ENCODE measurements at places on chromosomes 4 and X.

- DNase-seq, result no peak
These were observed 195.6 kb downstream of the GPC3 start for GRCh38 chrX:133789829-133790228.

DNA sequence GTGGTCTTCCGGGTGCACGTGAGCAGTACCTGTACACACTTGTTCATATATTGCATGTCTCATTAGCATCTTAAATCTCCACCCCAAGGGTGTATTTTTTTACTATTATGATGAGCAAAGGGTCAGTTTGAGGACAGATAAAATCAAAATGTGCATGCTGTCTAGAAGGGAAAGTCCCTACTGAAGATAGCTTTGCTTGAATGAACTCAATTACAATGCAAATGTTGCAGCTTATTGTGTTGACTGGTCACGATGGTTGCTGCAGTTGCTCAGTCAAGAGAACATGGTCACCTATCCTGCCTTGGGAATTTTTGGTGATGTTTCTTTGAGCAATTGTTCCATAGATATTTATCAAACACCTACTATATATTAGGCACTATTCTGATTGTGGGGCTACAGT is 103.8 kb upstream of the MID1IP1 start:
- no peak for DNase-seq

- no peak for DNase-seq
These were observed 451.5 kb upstream of the FAM241A start for GRCh38 chr4:111693758-111694157.

GRCh38 chr4:119730671-119730950 is 102.0 kb upstream of the PDE5A start:
- no peak for DNase-seq

DNA sequence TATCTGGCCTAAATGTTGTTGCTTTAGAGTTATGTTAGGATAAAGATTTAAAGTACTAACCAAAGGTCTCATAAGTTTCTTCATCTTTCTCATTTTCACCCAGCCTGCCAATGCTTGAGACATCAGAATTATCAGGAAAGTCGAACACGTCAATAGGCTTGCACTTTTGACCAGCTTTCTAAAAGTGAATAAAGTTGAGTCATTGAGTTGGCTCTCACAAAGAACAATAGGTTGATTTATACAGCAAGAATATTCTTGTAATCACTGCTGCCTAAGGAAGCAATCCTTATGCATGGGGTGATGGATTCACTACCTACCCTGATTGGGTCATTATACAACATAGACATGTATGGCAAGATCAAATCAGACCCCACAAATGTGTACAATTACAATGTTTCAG is 5.0 kb downstream of the CENPU start:
- no peak for DNase-seq

- no peak for DNase-seq
These were observed 68.6 kb downstream of the ANOS1 start for GRCh38 chrX:8663325-8663724.

DNA sequence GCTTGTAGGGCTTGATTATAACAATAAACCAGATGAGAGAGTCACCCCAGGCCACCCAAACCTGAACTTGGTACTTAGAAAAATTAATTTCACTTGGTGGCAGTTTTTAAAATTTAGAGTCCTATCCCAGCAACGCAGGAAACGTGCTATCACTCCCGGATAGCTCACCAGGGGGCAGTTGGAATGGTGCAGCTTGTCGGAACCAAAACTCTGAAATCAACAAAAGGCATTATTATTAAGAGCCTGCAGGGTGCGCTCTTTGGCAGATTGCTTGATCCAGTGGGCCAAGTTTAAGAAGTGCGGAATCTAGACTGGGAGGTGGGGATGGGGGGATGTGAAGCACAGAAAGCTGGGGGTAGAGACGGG is 2.4 kb downstream of the FRAS1 start:
- peak; percentile 44 for DNase-seq

DNA sequence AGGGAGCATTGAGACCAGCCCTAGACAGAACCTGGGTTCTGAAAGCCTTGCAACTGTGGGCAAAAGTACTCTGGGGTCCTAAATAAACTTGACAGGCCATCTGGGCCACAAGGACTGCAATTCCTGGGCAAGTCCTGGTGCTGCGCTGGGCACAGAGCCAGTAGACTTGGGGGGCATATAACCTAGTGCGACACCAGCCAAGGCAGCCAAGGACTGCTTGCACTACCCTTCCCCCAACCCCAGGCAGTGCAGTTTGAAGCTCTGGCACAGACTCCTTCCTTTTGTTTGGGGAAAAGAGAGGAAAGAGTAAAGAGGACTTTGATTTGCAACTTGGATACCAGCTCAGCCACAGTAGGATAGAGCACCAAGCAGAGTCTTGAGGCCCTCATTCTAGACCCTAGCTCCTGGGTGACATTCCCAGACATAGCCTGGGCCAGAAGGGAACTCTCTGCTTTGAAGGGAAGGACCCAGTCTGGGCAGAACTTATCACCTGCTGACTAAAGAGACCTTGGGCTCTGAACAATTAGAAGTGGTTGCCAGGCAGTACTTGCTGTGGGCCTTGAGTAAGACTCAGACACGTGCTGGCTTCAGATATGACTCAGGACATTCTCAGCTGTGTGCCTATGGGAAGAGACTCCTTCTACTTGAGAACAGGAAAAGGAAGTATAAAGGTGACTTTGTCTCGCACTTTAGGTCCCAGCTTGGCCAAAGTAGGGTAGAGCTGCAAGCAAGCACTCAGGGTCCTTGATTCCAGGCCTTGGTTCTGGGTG is 522.8 kb downstream of the GLUD2 start:
- DNase-seq, result no peak

DNA sequence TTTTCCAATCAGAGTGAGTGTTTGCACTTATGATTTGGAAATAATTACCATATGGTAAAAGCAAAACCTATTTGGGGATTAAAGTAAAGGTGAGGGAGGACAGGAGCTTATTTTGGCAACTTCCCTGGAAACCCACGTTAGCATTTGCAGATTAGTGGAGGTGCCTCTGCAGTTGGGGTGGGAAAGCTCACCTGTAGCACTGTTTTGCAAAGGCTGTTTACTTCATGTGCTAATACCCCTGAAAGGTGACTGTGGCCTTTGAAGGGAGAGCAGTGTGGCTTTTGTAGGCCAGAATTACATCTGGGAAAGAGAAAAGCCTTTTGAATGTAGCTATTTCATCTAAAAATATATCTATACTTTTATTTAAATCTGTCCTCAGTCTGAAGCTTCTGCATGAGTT is 9.4 kb downstream of the SUPT20HL1 start:
- no peak for DNase-seq

DNA sequence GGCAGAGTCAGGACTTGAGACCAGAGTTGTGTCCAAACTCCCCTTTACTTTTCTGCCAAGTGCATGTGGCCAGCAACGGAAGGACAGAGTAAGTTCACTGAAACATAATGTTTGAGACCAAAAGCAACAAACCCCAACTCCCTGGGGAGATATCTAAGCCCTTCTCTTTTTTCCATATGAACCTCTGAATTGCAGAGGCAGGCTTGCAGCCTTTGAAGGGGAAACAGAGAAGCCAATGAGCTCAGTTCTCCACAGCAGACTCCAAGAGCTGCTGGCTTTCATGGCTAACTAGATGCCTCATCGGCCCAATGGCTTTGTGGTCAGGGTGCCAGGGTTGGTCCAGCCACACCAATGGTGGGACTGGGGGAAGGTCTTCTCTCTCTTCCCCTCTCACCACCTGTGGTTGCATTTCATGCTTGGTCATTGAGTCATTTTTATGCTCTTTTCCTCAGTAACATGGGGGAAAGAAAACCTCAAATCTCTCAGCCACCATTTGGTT is 34.0 kb downstream of the STARD8 start:
- no peak for DNase-seq

DNA sequence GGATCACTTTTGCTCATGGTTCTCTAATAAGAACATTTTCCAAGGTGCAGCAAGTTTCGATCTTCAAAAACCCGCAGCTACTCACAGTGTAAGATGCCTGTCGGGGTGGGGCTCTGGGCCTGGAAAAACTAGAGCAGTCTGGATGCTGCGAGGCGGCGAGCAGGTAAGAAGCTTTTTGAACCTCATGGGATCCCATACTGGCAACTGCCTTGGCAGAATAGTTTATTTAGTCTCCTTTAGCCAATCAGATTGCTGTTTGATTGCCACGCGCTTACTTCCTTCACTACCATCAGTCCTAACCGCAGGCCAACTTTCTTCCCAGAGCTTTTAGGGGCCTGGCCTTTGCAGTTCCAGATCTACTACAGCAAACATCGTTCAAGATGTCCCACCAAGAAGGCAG is 61.3 kb upstream of the MAGEB10 start:
- DNase-seq, result no peak

DNA sequence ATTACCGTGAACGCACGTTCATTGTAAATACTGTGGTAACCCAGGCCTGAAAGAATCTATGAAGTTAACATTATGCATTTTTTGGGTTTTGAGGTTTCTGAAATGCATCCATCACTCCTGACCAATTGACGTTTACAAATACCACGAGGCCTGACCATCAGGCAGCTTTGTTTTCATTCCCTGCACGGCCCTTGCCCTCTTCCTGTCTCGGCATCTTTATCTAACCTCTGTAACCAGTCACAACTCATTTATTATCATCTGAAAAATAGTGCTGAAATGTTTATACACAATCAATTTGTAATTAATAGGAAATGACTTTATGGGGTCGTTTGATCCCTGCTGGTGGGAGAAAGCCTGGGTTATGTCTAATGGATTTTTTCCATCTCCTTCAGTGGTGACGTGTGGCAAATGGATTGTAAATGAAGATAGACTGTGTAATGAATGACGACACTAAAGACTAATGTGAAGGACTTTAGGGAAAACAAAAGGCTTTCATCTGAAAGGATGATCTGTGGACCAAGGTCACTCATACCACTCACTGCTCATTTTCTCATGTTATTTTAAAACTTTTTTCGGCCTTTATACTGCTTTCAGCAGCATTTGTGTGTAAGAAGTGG is 102.7 kb upstream of the SORBS2 start:
- no peak for DNase-seq

DNA sequence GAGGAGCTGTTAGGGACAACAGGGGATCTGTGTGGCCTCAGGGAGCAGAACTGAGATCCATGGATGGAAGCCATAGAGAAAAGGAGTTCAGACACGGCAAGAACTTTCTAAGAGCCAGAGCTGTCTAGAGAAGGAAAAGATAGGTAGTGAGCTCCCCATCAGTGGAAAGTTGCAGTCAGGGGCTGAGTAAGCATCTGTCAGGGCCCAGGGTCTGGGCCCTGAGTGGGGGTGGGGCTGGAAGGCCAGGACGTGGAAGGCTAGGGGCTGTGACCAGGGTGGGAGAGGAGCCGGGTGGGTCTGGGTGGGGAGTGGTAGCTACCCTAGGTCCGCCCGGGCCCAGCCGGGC is 324 bp upstream of the MSN start:
- no peak for DNase-seq

- DNase-seq, result no peak
These were observed 9.6 kb upstream of the RUFY3 start for GRCh38 chr4:70712150-70712549.

GRCh38 chr4:56665781-56666180 is 15.3 kb downstream of the HOPX start:
- no peak for DNase-seq

DNA sequence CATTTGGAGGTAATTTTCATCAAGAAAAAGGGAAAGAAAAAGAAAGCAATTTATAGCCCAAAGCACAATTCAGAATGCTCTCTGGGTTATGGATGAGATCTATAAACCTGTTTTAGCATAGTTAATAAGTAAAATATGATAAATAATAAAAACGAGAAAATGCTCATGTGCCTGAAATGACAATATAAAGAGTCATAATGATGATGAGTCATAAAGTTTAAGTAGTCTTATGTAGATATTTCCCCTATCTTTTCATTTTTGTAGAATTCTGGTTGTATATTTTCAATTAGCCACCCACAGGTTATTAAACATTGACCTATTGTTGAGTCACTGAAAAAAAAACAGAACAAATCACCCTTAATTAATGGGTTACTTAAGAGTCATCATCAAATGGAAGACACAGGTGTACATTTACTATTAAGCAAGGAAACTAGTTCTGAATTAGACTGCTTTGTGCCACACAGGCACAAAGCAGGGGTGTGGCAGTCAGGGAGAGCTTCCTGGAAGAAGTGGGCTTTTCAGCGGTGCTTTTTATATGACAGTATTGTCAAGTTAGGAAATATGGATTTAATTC is 29.3 kb downstream of the BEND4 start:
- no peak for DNase-seq

GRCh38 chr4:42048394-42048793 is 58.1 kb downstream of the SLC30A9 start:
- peak; percentile 10 for DNase-seq

GRCh38 chr4:137576446-137576845 is 44.2 kb upstream of the PCDH18 start:
- DNase-seq, result no peak

- DNase-seq, result no peak
These were observed 82.8 kb upstream of the TRPC3 start for GRCh38 chr4:122034619-122035018.

DNA sequence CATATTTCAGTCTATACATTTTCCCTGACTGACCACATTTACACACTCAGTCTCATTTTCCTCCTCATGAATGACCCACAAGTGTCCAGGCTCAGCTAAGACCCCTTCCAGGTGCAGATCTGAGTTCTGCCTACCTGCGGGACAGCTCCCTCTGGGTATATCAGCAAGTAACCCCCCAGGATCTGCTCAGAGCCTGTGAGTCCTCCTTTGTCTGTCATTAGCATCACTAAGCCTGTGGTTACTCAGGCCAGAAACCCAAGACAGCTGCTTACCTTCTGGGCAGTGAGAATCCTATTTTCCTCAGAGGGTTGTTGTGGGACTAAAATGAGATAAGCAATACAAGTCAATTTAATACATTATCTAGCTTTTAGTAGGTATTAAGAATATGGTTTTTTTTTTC is 487.6 kb upstream of the BOD1L1 start:
- DNase-seq, result no peak

DNA sequence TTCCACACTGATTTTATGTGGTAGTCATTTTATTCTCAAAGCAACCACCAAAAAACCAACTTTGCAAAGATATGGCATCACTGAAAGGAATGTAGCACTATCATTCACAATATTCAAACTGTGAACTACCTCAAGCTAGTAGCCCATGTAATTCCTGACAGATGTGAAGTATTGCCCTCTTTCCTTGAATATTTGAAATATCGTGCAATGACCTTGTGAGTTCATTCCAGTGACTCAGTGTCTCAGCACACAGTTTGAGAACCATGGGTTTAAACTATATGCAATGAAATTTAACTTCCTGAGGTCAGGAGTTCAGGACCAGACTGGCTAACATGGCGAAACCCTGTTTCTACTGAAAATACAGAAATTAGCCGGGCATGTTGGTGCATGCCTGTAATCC is 20.9 kb upstream of the IQCM start:
- DNase-seq, result no peak

All from RWPE1 (cell line).